ENCODE measurements at places on chromosomes 3 and 15. TPM values are rescaled to one million over a fixed set of nuclear protein-coding genes. Genes with fewer than 3 reads are reported as not detected.

DNA sequence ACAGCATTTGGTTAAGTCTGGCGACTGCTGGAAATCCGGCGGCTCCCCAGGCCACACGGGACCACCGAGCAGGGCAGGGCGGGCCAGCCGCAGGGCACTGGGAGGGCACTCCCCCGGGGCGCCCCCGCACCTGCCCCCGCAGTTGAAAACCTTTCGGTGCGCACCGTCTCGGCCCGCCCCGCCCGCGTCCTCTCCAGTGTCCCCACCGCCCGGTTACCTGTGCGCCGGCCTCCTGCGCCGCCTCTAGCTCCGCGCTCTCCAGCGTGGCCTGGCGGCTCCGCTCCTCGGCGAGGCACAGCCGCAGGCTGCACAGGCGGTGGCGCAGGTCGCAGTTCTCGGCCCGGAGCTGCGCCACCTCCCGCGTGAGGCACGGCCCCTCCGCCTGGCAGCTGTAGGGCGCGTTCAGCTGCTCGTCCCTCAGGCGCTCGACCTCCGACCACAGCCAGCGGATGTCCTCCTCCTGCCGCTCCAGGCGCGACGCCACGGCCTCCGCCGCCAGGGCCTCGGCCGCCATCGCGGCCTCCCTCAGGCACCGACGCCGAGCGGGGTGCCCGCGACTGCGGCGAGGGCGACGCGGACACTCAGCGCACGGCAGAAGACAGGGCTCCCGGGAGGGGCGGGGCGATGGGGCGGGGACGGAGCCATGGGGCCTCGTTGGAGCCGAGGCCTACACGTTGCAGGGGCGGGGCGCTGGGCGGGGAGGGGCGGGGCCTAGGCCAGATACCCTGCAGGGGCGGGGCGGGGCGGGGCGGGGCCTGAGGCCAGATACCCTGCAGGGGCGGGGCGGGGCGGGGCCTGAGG is at the start of gene TARS3:
Gene TARS3, minus strand, starts transcription at position 600 of the 801 bp plus-strand sequence. Its CDS starts 86 bp downstream, at position 514.
- DNase-seq = peak; percentile 93

- no peak for DNase-seq
These were observed 68.1 kb downstream of the SENP2 start for GRCh38 chr3:185653949-185654757.

ARPIN gene
- total RNA-seq = 2.8 TPM

DNA sequence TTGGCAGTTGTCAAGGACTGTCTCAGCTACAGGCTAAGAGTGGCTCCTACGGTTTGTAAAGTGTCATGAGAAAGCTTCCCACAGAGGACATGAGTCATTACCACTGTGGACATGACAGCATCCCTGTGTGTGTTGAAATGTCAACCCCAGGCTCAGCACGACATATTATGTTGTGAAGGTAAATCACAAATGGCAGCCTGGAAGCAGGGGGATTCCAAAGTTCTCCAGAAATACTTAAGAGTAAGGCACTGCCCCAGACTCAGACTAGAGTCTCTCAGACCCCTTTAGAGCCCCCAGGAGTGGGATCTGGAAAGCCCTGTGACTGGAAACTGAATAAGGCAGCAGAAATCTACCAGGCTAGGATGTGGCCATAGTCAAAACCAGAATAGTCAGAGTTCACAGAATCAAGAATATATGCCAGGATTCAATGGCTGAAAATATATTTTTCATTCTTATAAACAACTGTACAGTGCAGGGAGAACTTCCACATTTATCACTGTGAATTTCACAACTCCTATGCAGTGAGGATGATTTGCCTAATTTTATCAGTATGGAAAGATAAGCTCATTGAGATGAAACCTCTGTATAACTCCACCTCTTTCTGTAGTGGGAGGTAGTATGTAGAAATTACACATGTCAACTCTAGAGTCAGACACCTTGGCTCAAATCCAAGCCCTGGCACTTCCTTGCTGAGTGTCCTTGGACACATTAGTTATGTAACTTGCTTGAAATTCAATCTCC is 237.1 kb upstream of the CFAP20DC start:
- no peak for DNase-seq

DNA sequence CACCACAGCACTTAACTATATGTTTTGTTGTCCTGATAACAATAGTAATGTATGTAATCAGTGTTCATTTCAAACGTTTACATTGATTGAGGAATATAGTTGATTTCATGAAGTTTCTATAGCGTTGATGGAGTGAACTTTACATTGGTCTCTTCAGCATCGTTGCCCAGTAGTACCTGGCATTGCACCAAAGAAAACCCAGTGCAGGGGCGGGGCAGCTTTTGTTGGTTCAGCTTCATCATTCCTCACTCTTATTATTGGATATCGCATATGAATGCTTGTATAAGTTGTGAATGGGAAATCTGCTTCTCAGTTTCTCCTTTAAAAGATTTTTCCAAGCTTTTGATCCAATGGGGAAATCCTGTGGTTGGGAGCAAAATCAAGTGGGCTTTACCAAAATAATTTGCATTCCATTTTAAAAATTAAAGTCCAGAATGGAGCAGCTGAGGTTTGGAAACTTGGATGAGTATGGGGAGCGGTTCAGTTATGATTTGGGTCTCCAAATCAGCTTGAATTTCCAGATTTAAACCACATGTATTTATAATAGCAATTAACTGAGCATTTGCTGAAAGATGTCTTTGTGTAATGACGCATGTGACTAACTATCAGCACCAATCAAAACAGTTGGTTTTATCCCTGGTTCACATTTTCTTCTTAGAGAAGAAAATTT is 213.7 kb downstream of the ALCAM start:
- no peak for DNase-seq

GRCh38 chr15:36491912-36492311 is 87.5 kb upstream of the CDIN1 start:
- DNase-seq = no peak

CLDN16 gene
- not detected for total RNA-seq

DNA sequence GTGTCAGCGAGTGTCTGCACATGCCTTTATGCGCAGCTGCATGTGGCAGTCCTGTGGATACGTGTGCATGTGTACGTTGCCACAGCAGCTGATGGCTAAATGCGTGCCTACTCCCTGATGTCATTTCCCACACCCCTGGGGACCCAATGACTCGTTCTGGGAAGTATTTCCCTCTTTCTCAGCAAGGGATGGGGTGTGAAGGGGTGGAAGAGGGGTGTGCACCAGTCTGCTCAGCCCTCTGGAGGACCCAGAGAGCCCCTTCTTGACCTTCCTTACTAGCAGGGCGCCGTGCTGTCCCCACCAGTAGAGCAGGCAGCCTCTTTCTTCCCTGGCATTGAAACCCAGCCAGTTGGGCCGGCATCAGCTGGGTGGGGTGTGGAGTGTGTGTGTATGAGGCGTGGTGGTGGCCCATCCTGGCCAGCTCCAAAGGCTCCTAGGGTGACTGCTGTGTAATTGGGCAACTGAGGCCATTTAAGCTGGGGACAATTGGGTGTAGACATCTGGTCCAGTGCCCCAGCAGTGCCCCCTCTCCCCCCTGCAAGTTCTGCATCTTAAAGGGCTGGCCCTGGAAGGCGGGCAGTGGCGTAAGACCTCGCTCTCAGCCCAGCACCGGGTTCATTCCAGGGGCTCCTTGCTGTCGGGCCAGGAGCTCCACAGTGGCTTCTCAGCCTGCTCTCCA is 19.2 kb downstream of the SNX33 start:
- no peak for DNase-seq

GRCh38 chr3:27392950-27393679 is 23.9 kb upstream of the NEK10 start:
- DNase-seq = no peak

LRRC57 gene
- total RNA-seq = 9.0 TPM

GRCh38 chr15:41465822-41466421 is 27.8 kb upstream of the ITPKA start:
- DNase-seq = peak; percentile 57

- peak; percentile 2 for DNase-seq
These were observed 1278.0 kb upstream of the GBE1 start for GRCh38 chr3:83039422-83039821.
